ENCODE measurements at places on chromosomes 16 and 17.

GRCh38 chr17:45951941-45952340, 47.1 kb upstream of the STH start:
- no peak for DNase-seq

- DNase-seq = peak; percentile 48
Observed at GRCh38 chr17:64459284-64459747, 10.4 kb downstream of the MILR1 start.

DNA sequence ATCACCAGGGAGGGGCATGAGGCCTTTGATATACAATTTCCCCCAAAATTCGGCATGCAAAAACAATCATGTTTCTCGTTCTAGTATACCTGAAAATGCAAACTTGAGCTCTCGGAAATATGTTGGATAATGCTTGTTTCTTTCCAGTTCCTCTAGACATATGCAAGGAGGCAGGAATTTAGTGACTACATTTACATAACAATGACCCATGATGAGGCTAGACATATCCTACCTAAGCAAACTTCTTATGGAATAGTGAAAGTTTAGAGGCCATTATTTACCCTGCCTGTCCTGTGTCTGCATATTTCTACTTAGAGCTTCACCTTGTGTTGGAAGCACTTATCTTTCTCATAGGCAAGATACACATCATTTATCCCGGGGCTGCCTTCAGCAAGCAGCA, 514.6 kb downstream of the KCNJ2 start:
- no peak for DNase-seq

DNA sequence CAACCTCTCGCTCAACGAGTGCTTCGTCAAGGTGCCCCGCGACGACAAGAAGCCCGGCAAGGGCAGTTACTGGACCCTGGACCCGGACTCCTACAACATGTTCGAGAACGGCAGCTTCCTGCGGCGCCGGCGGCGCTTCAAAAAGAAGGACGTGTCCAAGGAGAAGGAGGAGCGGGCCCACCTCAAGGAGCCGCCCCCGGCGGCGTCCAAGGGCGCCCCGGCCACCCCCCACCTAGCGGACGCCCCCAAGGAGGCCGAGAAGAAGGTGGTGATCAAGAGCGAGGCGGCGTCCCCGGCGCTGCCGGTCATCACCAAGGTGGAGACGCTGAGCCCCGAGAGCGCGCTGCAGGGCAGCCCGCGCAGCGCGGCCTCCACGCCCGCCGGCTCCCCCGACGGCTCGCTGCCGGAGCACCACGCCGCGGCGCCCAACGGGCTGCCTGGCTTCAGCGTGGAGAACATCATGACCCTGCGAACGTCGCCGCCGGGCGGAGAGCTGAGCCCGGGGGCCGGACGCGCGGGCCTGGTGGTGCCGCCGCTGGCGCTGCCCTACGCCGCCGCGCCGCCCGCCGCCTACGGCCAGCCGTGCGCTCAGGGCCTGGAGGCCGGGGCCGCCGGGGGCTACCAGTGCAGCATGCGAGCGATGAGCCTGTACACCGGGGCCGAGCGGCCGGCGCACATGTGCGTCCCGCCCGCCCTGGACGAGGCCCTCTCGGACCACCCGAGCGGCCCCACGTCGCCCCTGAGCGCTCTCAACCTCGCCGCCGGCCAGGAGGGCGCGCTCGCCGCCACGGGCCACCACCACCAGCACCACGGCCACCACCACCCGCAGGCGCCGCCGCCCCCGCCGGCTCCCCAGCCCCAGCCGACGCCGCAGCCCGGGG, 1.3 kb downstream of the FOXC2 start:
- peak; percentile 57 for DNase-seq

DNA sequence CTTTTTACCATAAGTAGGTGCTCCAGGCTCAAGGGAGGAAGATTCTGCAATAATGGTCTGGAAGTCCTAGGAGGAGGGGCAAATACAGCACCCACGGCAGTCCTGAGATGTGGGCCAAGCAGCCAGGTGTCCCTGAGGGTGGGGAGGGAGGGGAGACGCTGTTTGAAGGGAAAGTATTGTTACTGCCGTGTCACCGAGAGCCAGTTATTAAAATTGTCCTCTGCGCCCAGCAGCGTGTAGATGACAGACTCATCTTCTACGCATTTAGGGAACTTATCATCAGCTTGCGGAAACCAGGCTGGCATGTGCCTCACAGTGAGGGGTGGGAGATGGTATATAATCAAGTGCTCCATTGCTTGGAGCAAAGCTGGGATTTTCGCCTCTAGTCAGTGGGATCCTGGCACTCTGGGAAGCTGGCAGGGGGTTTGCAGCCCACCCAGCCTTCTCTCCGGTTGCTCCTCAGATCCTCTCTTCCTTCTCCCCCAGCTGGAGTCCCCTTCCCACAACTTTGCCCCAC, 104.6 kb downstream of the OR1D5 start:
- no peak for DNase-seq

GRCh38 chr17:37392024-37392590, 14.5 kb downstream of the ACACA start:
- peak; percentile 82 for DNase-seq

DNA sequence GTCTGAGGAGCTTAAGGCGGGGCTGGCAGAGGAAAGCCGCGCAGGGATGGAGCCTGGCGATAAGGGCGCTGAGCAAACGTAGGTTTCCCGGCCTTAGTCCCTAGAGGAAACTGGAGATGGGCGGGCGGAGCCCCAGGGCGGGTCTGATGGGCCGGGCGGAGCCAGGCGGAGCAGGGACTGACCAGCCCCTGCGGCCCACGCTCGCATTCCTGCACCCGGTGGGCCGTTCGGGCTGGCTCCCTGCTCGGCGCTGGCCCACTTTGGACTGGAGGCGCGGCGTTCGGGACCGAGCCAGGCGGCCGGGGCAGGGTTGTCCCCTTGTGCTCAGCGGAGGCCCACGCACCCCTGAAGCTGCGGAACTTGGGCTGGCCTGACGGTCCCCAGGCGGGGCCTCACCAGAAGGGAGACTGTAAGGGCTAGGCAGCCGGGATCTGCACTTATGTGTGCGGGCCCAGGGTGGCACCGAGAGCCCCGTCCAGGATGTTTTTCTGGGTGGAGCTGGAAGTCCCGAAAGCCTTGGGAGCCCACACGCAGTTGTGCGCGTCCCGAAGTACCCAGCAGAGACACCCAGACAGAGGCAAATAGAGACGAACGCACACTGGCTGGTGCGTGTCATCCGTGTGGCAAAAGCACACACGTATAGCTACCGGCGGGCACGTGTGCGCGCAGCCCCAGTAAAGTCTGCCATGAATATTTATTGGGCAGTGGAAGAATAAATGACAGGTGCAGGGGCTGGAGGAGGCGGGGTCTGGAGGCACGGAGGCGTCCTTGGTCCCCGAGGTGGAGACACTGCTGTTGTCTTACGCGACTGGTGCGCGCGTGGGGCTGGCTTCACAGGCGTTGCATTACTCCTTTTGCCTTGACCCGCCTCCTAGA, 1.4 kb downstream of the PYDC1 start:
- peak; percentile 33 for DNase-seq

GRCh38 chr16:3050487-3050886, 4.1 kb downstream of the MMP25 start:
- no peak for DNase-seq

- peak; percentile 42 for DNase-seq
Observed at GRCh38 chr17:80920441-80920840, 71.2 kb upstream of the CHMP6 start.

DNA sequence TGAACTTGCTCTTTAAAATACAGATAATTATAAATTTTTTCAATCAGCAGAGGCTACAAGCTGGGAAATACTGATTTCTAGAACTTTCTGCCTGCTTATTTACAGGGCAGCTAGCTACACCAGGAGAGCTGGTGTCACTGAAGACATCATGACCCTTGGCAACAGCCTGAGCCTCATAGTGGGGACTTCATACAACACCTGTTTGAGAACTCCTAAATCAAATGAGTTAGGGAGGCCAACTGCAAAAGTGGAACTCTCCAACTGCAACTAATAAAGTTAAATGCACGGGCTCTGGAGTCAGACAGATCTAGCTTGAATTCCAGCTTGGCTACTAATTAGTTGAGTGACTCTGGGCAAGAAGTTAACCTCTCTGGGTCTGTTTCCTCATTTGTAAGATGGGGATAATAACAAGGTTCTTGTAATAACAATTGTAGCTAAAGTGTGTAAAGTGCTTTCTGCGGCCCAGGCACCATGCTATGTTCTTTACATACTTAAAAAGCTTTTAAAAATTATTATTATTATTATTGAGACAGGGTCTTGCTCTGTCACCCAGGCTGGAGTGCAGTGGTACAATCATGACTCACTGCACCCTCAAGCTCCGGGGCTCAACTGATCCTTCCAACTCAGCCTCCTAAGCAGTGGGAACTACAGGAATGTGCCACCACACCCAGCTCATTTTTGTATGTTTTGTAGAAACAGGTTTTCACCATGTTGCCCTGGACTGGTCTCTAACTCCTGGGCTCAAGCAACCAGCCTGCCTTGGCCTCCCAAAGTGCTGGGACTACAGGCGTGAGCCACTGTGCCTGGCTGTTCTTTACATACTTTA, 33.4 kb downstream of the VAC14 start:
- DNase-seq = peak; percentile 51

DNA sequence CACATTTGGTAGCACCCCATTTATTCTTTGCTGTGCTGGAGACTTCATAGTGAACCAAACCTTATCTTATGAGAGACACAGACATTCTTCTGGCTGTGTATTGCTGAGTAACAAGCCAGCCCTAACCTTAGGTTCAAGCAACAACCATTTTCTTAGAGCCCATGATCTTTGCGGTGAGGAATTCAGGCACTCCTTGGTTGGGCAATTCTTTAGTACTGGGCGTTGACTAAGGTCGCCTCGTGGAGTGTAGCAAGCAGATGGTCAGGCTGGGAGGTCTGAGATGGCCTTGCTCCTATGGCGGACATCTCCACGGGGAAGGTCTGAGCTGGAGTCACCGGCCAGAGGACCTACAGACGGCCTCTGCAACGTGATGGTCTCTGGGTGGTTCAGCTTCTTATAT, 43.1 kb downstream of the ARSG start:
- no peak for DNase-seq

DNA sequence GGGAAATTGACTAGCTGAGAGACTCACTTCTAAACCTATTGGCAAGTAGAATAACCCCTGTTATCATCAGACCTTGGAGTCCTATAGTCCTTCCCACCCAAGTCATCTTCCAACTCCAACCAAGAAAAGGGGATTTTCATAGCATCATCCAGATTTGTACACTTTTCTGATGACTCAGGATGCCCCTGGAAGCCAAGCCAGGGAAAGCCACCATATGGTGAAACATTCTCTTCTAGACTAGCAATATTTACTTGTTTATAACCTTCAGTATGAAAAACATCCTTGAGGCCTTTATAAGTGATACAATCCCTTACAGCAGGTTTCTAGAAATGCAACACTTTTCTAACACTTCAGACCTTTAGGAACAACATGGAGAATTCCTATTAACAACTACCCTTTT, 618.8 kb upstream of the CDH11 start:
- no peak for DNase-seq

- DNase-seq = no peak
Observed at GRCh38 chr17:66689221-66689620, 145.7 kb upstream of the CACNG5 start.

- no peak for DNase-seq
Observed at GRCh38 chr16:54651440-54652195, 279.0 kb upstream of the IRX5 start.

- DNase-seq = no peak
Observed at GRCh38 chr16:47460359-47460710, 528 bp downstream of the ITFG1 start.

DNA sequence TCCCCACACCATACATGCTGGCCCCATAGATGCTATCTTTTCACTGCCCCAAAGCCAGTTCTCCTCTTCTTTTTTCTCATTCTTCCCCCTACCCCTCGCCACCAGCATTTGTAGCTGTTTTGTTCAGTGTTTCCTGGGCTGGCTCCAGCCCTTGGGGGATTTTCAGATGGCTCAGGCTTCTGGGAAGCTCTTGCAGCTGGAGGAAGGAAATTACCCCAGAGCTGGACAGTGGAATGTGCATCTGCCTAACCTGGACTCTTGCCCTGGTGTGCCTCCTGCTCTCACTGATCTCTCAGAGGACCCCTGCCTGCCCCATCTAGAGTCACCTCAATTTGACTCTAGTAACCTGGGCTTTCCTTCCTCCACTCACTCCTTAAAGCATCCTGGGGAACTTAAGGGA, 82.8 kb downstream of the MYH13 start:
- DNase-seq = peak; percentile 27

GRCh38 chr16:74099530-74099929, 197.1 kb upstream of the PSMD7 start:
- DNase-seq = no peak

DNA sequence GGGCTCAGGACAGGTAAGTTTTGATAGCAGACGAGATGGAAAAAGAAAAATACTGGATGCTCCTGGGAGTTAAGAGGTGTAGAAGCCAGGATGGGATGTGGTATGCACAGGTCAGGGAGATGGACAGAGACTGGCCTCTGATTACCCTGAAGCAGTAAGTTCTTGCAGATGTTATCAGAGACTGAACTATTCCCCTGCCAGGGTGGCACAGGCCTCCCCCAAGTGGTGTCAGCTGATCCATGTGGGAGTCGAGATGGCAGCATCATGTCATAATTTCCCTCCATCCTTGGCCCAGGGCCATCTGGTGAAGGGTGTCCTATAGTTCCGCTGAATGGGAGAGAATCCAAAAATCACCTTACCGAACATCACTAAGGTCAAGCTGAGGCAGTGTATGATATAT, 14.1 kb upstream of the NKD1 start:
- no peak for DNase-seq

DNA sequence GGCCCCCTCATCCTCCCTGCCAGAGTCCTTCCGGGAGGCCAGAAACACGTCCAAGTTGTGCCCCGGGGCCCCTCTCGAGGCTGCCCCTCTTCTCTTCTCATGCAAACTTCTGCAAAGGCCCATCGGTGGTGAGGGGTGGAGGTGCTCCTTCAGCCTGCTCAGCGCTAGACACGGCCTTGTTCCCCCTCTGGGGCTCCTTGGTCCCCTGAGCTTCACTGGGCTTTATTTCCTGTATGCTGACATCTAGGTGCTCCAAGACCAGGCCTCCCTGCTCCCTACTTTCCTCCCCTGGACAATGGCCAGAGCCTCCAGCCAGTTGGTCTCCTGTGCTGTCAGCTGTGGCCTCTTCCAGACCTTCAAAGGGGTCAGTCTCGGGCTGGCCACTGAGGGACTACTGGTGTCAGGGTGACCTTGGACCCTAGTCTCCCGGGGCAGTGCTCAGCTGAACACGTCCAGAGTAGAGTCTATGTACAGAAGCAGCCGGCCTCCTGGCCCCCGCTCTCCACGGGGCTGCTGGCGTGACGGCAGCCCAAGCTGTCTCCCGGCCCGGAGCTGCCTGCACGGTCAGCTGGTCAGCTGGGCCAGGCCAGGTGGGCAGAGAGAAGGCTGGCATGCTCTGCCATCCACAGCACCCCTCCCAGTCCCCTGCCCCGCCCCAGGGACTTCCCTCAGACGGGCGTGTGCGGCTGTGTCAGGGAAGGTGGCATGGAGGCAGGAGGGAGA, 1.7 kb upstream of the PRR35 start:
- DNase-seq = no peak

- peak; percentile 51 for DNase-seq
Observed at GRCh38 chr17:59840329-59841090, 52.2 kb downstream of the TUBD1 start.

GRCh38 chr17:64780096-64781013, 118.2 kb upstream of the SMURF2 start:
- no peak for DNase-seq
